ENCODE measurements at places on chromosomes 7 and 10. TPM values are rescaled to one million over a fixed set of nuclear protein-coding genes. Genes with fewer than 3 reads are reported as not detected.

The C7orf57 gene
- 0.33 TPM for total RNA-seq

The STK31 gene
- total RNA-seq: not detected

The CPA5 gene
- 0.39 TPM for total RNA-seq

The GRID2IP gene
- total RNA-seq: 0.05 TPM

The FEZF1 gene
- not detected for total RNA-seq

The TFEC gene
- total RNA-seq: not detected

The CACNA2D1 gene
- total RNA-seq: not detected

The EGFR gene
- not detected for total RNA-seq

The TRIM56 gene
- total RNA-seq: 40.8 TPM

The RAMP3 gene
- total RNA-seq: not detected

The SPAM1 gene
- total RNA-seq: not detected

The NRG3 gene
- not detected for total RNA-seq

The JCAD gene
- not detected for total RNA-seq

The VAX1 gene
- not detected for total RNA-seq

The GIMAP1 gene
- total RNA-seq: 3.5 TPM

The PIP gene
- total RNA-seq: not detected

The LRRN3 gene
- total RNA-seq: 6.7 TPM

The PRKG1 gene
- total RNA-seq: not detected

The ATP6V0E2 gene
- 41.3 TPM for total RNA-seq

Measured in activated CD4-positive, alpha-beta T cell treated with anti-CD3 and anti-CD28 coated beads for 36 hours (primary cell).